Activated T-cell treated with anti-CD3 and anti-CD28 coated beads for 48 hours (primary cell): ENCODE measurements at places on chromosomes 7 and 10.
A peak's percentile ranks its signal among the peaks of the same experiment; 100 is the strongest.

DNA sequence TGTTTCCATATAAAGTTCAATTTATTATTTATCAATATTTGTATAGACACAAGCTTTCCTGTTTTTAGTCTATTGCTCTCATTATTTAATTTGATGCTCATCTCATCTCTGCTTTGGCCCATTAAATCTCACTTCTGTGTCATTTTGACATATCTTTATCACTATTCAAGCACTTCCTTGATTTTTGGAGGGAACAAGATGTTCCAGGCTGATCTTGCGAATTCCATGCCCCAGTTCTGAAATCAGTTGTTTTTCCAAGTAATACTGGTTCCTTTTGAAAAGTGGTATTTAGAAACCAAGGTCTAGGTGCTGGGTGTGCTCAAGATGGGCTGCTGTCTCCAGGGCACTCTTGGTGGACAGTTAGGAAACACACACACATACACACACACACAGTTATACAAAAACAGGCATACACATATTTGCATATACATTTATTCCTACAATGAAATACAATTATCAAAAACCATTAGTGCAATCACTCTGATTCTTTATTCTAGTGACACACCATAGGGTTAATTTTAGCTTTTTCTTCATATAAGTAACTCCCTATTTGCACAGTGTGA lies 4.4 kb upstream of the RBM33 start:
- no peak for DNase-seq

DNA sequence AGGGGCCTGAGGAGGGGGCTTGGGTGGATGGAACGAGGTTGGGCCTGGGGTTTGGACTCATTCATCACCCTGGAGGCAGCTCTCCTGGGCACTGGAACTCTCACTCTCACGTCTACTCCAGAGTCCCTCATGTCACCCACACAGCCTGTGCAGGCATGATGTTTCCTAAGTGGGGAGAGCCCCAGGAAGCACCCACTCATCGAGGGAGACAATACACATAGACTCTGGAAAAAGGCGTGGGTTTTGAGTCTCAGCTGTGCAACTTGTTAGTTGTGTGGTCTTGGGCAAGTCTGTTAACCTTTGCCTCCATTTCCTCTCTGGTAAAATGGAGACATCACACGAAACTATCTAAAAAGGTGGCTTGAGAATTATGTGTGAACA lies 25.9 kb upstream of the RBM20 start:
- peak; percentile 38 for DNase-seq

DNA sequence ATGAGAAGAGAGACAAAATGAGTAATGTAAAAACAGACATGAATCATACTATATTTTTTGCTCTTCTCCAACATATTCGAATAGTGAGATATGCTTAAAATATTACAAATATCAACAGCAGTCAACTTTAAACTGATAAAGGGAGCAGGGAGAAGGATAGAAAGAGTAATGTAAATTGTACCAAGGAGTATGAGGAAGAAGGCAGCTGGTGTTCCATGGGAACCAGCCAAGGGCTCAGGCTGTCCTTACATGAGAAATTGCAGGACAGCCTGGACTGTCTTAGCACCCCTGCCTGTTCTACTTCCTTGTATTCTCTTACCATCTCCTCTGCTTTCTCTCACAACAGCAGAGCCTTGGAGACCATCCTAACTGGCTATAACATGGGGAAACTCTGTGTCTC lies 128.7 kb downstream of the TSPAN12 start:
- DNase-seq: no peak

DNA sequence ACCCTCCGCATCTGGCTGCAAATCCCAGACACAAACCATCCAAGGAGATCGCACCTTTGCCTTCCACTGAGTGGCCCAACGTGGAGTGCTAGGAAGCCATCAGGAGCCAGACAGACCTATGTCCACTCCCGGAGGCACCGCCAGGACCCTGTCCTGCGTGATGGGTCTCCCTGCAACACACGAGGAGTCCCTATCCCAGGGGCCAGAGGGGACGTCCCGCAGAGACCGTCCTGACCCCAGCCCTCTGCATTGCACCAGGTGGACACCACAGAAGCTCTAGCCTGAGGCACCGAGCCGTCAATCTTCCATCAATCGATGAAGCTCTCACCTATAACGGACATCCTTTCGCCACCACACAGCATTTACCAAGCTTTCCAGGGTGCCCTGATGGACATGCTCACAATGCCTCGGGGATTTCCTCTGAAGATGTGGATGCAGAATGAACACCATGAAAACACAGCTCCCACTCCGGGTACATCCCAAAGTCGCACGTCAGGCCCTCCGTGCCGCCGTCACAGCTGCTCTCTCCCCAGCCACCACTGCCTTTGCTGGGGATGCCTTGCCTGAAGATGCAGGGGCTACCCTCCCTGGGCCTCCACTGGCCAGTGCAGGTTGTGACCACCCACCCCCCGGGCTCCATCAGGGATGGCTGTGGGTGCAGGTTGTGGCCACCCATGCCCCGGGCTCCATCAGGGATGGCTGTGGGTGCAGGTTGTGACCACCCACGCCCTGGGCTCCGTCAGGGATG lies 54.1 kb downstream of the PTPRN2 start:
- DNase-seq: no peak

DNA sequence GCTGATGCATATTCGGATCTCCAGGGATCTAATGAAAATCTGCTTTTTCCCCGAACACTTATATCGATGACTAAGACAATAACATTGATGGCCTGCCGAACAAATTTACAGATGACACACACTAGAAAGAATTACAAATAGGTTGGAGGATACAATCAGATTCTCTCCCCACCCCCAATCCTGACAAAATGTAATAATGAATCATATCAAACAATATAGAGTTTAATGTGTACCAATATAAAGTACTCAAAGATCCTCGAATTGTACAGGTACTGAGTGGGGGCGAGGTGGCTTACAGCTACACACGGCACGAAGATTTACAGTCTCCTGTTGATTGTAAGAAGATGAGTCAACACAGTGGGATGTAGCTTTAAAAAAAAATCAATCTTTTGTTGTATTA lies 182.7 kb upstream of the MKLN1 start:
- no peak for DNase-seq

- DNase-seq: peak; percentile 4
Measured at GRCh38 chr7:22821702-22822485, 755 bp downstream of the TOMM7 start.

DNA sequence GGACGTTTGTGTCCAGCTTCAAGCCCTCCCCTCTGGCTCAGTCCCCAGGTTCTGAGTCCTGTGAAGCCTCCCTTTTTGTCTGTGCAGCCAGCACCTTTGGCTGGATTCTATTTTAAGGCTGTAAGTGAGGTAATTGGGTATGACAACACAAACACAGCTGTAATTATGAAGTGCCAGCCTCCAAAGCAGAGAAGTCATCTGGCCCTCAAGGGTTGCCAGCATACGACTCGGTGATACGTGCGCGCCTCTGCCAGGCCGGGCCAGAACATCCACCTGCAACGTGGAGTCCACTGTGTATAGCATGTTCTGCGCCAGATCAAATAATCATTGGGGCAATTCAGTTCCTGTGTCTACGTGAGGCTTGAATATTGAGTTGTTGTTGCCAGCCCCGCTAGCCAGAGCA lies 6.7 kb upstream of the FAM180A start:
- DNase-seq: no peak

DNA sequence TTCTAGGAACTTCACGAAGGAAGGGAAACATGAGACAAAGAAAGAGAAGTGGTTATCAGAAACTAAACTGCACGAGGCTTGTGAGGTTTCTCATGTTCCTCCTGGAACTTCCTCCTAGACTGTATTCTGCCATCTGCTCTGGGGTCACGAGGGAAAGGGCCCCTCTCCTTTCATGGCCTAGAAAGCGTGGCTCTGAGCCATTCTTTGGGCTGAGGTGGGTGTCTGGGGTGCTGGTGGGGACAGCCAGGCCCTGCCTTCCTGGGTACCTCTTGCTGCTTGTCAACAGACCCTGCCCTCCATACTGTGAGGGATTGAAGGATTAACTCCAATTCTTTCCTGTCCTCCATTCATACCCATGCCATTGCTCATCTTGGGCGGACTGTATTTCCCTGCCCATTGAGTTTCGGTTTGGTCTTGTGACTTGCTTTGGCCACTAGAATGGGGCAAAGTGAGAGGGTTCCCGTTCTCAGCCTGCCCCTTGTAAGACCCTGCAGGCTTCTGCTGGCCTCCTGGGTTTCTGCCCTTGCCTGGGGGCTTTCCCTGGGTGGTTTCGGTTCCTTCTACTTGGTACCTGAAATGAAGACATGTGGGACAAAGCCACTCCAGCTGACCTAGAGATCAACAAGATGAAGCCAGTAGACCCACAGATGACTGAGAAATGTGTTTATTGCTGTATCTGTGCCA lies 14.9 kb upstream of the GIMAP8 start:
- DNase-seq: no peak

DNA sequence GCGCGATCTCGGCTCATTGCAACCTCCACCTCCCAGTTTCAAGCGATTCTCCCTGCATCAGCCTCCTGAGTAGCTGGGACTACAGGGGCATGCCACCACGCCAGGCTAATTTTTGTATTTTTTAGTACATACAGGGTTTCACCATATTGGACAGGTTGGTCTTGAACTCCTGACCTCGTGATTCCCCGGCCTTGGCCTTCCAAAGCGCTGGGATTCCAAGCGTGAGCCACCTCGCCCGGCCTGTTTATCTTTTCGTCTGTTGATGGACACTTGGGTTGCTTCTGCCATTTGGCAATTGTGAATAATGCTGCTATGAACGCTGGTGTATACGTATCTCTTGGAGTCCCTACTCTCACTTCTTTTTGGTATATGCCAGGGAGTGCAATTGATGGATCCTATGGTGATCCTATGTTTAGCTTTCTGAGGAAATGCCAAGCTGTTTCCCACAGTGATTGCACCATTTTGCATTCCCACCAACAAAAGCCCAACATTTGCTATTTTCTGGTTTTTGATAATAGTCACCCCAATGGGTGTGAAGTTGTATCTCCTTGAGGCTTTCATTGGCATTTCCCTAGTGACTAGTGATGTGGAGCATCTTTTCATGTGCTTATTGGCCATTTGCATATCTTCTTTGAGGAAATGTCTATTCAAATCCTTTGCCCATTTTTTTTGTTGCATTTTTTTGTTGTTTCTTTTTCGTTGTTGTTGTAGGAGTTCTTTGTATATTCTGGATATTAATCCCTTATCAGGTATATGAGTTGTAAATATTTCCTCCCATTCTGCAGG lies 3.5 kb downstream of the ANTXRL start:
- DNase-seq: no peak

- no peak for DNase-seq
Measured at GRCh38 chr10:130546841-130547240, 410.6 kb downstream of the GLRX3 start.

DNA sequence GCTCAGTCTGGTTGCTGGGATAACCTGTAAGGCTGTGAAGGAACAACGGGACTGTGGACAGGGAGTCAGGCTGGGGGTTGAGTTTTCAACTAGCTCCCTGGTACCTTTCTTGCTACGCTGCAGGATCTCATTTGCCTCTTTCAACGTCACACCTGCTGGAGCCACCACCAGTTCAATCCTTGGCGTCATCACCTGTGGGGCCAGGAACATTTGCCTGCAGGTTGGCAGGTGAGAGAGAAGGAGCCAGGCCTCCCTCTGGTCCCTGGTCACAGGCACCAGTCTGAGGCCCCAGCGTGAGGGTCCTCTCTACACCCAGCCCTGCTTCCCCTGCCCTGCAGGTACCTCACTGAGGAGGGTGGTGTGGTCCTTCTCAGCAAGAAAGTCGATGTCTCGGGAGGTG lies 9.8 kb downstream of the IMPDH1 start:
- DNase-seq: no peak

- DNase-seq: no peak
Measured at GRCh38 chr10:60951272-60951724, 7.3 kb upstream of the RHOBTB1 start.

DNA sequence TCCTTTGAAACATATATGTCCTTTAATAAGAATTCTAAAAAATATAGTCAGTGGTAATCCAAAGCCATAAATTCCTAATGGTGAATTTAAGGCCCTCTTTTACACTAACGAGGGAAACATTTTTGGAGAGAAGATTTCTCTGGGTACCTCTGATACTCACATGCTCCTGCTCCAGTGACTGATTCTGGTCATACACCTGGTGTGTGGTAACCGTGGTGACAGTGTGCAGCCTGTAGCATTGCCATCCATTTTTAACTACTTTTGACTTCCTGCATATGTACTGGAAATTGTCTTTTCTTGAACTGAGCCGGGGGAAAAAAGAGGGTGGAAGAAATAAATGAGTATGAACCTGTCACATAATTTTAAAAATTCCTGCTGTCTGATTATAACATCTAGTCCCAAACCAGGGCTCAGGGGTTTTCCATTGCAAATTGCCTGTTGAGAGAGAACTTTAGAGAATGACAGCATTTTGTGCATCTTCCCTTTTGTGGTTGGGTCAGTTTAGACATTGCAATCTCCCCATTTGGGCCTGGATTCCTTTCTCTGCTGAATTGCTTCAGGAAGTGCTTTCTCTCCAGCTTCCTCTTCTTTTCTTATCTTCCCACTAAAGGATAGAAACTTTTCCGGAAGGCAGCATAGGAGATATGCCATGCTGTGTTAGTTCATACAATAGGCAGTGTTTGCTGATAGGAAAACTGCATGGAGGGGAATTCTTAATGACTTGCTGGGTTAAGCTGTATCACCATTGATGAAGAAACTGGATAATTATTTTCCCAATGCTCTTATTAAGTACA lies 125.5 kb downstream of the GRM3 start:
- DNase-seq: no peak

- DNase-seq: peak; percentile 60
Measured at GRCh38 chr10:118840071-118840775, 85.5 kb upstream of the CACUL1 start.

- no peak for DNase-seq
Measured at GRCh38 chr10:62653254-62653653, 151.3 kb upstream of the ADO start.

- no peak for DNase-seq
Measured at GRCh38 chr10:119501690-119502089, 40.8 kb downstream of the RGS10 start.

GRCh38 chr7:39005036-39005435 lies 27.3 kb downstream of the POU6F2 start:
- no peak for DNase-seq

DNA sequence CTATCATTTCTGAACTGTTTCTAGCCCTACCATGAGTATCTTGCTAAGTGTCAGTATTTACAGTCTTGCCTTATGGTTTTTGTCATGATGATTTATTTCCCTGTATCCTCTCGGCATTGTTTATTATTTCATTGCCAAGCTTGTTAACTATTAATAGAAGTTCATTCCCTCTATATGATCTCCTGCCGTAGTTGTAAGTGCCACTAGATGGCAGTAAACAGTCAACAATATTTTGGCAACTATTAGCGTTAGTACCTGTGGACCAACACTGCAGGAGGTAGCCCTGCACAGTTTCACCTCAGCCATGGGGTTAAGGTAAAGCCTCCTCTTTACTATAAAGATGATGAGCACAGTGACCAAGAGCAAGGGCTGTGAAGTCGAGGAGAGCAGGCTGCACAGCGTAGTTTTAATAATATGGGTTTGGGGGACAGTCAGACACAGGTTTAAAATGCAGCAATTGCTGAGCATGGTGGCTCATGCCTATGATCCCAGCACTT lies 26.1 kb upstream of the CCNJ start:
- DNase-seq: no peak

DNA sequence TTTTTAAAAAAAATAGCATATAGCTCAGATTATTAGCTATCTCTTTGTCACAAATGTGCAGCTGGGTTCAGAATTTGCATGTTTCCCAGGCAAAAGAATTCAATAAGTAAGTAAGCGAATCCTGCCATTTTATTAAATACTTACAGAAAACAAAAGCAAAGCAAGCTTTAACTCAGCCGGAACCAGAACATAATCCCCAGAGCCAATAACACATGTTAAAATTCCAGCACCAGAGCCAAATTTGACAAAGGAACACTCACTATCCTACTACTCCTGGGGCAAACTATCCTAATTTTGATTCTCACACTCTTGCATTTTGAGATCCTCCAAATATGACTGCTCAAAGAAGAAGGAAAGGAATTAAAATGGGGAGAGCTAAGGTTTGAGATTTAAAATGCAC lies 32.6 kb downstream of the LRRTM3 start:
- no peak for DNase-seq
